WTC11 (cell line): ENCODE measurements at places on chromosomes 6 and 20. TPM values are rescaled to one million over a fixed set of nuclear protein-coding genes. Genes with fewer than 3 reads are reported as not detected.

DNA sequence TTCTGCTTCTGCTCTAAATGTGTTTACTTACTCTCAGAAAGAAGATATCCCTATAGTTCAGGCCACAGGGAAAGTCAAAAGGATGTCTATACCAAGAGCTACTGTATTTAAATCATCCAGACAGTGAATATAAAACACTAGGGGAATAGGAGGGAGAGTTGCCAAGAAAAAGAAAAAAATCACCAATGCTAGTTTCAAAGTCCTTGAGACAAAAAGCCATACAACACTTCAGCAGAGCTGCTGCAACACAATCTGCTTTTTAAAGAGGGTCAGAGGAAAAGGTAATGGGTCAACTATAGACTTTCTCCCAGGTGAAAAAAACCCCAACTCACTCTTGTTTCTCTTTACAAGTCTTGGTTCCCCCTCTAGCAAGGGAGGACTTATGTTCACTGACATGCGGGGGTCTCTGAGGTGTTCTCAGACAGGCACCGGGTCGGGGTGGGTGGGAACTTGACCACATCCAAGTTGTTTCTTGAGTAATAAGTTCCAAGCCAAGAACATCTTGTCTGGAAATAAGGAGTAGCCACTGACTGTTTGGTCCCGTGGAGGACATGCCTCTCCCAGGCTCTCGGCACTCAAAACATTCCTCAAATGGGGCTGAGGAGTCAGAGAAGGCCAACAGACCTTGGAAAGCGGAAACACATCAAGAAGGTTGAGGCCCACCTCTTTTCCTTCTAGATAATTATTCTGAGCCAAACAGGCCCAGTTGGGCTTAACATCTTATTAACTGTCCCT is 47.7 kb downstream of the GJA10 start:
- DNase-seq: no peak

The PGK2 gene
- total RNA-seq: not detected in 3 replicates

- DNase-seq: no peak
Measured at GRCh38 chr6:91141346-91141745, 554.5 kb upstream of the MAP3K7 start.

GRCh38 chr6:41917528-41917927 is 3.4 kb downstream of the MED20 start:
- no peak for DNase-seq

The PXDC1 gene
- 3.3 to 4.4 TPM (median 3.9 TPM) in 3 replicates for total RNA-seq

DNA sequence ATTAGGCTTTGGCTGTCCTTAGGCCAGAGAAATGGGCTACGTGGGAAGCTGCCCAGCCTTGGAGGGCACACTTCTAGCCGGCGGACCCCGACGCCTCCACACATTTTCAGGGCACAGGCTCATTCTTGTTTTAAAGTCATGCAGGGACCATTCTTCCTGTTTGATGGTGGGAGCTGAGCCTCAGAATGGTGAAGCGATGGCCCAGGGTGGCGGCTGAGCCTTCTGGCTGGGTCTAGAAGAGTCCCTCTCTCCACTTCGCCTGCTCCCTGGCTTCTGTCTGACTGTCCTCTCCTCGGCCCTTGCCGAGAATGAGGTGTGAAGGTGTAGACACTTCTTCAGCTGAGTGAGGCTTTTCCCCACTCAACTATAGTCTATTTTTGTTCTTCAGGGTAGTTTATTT is 114.4 kb downstream of the SULF2 start:
- DNase-seq: no peak

- DNase-seq: no peak
Measured at GRCh38 chr6:36246506-36247268, 23.2 kb upstream of the PNPLA1 start.

DNA sequence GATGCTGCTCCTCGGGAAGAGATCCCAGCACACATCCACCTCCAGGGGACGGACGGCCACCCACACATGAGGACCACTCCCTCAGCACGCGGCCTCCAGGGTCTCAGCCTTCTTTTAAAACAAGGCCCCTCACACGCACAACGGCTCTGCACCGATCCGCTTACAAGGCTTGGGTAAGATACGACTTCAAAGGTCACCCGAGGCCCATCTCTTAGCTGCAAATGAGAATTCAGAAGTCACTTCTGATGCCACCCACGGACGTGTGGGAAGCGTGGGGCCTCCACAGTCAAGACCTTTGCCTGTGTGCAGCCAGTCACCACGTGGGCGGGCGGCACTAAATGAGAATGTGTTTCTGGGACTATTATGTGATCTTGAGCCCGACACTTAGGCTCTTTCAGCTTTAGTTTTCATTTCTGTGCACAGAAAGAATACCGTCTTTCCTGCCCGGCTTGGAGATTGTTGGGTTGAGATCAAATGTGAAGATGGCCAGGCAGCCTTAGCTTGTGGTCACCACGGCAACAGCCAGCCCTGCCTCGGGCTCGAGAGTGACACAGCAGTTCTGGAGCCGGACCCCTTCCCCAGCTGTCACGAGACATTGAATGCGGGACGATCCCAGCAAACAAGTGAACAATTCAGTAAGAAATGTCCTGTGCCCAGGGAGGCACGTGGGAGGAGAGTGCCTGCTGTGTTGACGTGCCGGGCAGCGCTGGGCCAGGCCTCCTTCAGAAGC is 91.6 kb downstream of the RAMACL start:
- DNase-seq: no peak

GRCh38 chr6:36267731-36268477 is 2.0 kb upstream of the PNPLA1 start:
- DNase-seq: no peak

DNA sequence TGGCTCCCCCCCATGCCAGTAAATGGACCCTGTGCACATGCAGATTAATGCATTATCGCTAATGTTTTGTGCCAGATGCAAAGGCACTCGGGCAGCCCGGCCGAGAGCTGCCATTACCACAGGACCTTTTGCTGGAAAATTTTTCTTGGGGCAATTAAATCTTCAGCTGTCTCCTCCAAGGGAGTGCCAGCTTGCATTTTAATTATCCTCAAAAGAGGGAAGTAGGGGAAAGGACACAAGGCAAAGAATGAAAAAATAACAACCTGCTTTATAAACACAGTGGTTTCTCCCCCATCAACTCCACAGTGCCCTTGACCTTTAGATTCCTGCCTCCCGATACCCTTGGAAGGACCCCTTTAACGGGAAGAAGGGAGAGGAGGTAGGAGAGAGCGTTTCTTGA is 48.2 kb downstream of the PDYN start:
- DNase-seq: no peak

The APCDD1L gene
- total RNA-seq: 2.4 to 3.2 TPM (median 2.5 TPM) in 3 replicates

DNA sequence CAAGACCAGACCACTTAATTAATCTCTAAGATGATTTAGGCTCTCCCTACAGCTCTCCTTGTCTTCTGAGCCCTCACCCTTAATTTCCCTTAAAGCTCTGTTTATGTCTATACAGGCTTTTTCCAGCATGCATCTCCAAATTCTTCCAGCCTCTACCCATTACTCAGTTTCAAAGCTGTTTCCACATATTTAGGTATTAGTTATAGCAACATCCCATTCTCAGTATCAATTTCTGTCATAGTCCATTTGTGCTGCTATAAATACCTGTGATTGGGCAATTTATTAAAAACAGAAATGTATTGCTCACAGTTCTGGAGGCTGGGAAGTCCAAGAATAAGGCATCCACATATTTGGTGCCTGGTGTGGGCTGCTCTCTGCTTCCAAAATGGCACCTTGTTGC is 2.3 kb upstream of the SERPINB1 start:
- DNase-seq: no peak
